Caco-2 (cell line): ENCODE measurements at places on chromosomes 12 and 14. TPM values are rescaled to one million over a fixed set of nuclear protein-coding genes. Genes with fewer than 3 reads are reported as not detected.

GRCh38 chr12:56274299-56274698 is 7.6 kb downstream of the COQ10A start:
- DNase-seq = no peak

Gene CD4
- total RNA-seq = not detected in 2 replicates

Gene RNF212B
- not detected in 2 replicates for total RNA-seq

Gene CRACR2A
- 15.4 and 16.5 TPM in 2 replicates for total RNA-seq

Gene TMPRSS12
- not detected in 2 replicates for total RNA-seq
